ENCODE measurements at places on chromosomes 2 and 18.

GRCh38 chr2:179454443-179455171 is 190.0 kb upstream of the SESTD1 start:
- no peak for DNase-seq

GRCh38 chr2:216352653-216353270 is 19.5 kb downstream of the MARCHF4 start:
- DNase-seq = no peak

GRCh38 chr2:44324971-44325426 is 36.3 kb downstream of the PREPL start:
- DNase-seq = no peak

DNA sequence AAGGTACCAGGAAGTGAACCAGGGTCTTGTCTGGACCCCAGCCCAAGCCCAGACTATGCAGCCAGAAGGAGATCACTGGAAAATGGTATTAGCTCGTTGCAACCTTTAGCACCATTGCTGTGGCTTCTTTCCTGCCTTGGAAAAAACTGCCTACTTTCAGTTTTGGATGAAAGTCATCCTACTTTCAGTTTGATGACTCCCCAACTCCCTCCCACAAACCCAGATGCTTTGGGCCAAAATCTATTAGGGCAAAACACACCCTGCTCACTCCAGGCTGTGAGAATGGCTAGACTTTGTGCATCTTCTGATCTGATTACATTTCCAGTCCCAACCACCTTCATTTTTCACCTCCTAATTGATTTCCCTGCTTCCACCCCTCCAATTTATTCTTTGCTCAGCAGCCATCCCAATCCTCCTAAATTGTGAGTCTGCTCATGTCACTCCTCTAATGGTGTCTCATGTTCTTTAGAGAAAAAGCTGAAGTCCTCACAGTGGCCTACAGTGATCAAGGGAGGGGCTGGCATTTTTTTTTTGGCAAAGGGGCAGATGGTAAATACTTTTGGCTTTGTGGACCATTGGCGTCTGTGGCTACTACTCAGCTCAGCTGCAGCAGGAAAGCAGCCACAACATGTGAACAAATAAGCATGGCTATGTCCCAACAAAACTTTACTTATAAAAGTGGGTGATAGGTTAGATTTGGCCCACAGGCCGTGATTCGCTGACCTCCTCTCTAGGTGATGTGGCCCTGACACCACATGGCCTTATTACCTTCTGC is 368.7 kb downstream of the SLC4A3 start:
- no peak for DNase-seq

GRCh38 chr18:28063926-28064325 is 113.0 kb downstream of the CDH2 start:
- no peak for DNase-seq

GRCh38 chr2:62968668-62969067 is 82.0 kb upstream of the OTX1 start:
- no peak for DNase-seq

DNA sequence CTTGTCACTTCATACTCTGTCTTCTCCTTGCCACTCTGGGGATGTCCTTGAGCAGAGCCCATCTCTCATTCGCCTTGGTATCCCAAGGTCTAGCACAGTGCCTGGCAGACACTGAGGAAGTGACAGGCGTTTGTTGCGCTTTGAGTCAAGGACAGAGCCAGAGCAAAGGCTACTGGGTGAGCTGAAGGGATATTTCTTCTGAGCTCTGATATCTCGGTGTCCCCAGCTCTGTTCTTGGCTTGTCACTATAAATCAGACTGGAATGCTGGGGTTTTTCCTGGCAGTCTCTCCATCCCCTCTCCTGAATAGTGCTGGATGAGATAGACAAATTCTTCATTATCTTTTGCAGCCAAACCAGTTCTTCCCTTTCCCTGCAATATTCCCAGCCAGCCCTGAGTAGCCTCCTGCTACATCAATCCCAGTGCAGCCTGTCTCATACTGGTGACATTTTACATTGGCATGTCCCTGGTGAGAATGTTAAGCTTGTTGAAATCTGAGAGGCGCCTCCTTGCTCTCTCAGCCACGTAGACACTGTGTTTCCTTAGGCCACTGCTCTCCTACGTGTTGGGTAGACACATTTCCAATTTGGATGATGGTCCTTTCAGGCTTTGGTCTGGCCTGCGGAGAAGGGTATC is 61.7 kb downstream of the CTIF start:
- no peak for DNase-seq

DNA sequence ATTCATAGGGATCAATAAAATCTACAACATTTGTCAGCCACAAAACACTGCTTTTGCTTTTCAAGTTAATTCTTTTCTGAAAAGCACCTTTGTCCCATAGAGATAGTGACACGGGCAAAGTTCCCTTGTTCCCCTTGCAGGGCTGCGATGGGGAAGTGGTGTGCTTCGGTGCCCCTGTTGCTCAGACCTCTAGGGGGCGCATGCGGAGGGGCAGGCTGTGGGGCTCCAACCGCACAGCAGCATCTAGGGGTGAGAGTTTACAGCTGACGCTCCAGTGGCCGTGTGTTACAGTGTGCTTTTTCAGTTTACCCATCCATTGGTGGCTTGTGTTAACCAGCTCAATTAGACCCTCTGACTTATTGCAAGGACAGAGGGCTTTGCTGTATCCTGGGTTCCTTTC is 1432.2 kb upstream of the ACVR2A start:
- DNase-seq = no peak

- DNase-seq = no peak
Observed at GRCh38 chr18:10164271-10165071, 250.7 kb downstream of the VAPA start.

- no peak for DNase-seq
Observed at GRCh38 chr2:55114082-55114481, 63.8 kb upstream of the RTN4 start.

DNA sequence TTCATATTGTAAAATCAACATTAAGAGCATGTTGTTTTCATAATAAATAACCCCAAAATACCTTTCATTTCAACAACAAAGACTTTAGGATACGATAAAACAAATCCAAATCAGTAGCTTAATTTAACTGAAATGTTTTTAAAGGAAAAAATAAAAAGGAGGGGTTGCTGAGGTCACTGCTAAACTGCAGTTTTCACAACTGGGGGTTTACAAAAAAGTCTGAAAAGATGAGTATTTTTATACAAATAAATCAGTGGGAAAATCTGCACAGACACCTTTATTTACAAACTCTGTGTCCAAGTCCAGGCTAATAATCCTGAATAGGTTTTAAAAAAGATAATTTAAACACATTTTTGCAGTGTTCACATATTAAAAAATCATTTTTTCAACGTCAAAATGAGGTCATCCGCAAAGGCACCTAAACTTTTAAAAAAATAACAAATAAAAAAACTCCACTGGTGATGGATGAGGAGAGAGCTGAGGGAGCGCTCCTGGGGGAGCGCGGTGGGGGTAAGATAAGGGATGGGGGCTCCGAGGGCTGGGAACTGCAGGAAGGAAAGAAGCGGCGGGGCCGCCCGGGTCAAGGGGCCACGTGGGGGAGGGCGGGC is 3.1 kb downstream of the DLX2 start:
- no peak for DNase-seq

DNA sequence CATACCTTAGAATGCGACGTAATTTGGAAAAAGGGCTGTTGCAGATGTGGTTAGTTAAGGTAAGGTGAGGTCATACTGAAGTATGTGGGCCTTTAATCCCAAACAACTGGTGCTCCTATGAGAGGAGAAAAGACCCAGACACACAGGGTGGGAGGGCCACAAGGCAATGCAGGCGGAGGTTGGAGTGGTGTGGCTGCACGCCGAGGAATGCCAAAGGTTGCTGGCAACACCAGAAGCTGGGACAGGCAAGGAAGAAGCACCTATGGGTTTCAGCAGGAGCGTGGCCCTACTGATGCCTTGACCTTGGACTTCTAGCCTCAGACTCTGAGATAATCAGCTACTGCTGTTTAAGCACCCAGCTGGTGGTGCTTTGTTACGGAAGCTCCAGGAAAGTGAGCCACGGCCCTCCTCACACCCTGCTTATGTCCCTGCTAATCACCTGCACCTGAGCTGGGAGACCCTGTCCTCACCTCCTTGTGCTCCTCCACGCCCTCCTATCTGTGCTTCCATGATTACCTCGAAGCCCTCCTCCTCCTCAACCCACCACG is 48.3 kb upstream of the LAMA1 start:
- no peak for DNase-seq

DNA sequence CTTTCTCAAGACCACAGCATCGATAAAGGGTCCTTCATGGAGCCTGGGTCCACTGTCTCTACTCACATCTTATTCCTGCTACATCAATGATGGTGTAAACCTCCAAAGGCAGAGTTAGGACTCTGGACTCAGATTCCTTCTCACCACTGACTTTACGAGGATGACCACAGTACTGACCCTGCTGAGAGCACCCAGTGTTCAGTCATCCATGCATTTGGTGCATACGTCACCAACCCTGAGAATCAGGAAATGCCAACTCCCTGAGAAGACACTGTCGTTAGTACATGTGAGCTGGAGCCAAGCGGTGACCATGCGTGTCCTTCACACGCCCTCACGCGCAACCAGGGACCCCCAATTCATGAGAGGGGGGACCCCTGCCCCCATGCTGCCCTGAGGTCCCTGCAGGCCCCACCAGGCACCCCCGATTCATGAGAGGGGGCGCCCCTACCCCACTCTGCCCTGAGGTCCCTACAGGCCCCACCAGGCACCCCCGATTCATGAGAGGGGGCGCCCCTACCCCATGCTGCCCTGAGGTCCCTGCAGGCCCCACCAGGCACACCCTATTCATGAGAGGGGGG is 178.4 kb upstream of the TPO start:
- DNase-seq = no peak

DNA sequence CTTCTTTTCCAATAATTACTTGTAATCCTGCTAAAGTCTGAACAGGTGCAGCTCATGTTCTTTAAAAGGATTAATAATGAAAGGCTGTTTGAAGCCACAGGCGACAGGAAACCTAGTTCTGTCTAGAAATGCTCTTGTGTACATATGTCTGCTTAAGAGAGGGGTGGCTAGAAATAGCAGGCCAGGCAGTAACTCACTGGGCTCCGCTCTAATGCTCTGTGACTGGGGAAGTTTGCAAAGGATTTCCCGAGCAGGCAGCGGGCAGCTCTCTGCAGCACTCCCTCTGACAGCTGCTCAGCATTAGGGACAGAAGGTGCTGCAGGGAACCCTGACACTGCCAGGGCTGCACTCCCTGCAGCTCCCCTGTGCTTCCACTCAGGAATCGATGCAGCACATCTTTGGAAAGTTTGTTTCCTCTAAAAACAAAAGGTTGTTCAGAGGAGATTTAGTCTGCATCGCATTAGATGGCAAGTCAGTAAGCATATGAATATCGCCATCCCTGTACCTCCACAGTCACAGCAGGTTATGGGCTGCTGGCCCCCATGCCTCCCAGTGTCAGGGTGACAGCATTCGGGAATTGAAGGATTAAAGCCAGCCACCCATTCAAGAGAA is 33.1 kb upstream of the TTC39C start:
- DNase-seq = no peak

DNA sequence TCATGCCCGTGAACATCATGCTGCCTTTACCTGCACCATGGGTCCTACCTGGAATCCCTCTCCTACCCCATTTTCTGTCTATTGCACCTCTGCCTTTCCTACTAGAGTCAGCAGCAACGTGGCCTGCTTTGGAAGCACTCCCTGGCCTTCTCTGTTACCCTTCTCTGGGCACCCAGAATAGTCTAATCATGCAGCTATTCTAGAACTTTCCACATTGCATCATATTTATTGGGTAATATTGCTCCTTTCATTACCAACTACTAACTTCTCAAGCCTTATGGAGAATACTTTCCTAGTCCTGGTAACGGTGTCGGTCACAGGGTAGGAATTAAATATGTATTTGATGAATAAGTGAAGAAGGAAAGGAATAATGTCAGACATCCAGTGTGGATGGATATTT is 33.3 kb upstream of the CREG2 start:
- no peak for DNase-seq

DNA sequence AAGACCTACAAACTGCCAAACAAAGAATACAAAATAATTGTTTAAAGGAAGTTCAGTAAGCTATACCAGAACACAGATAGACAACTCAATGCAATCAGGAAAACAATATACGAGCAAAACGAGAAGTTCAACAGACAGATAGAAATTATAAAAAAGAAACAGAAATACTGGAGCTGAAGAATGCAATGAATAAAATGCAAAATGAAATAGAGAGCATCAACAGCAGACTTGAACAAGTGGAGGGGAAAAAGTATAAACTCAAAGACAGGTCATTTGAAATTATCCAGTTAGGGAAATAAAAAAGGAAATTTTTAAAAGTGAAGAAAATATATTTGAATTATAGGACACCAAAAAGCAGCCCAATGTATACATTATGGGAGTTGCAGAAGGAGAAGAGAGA is 43.6 kb downstream of the MDH1 start:
- DNase-seq = no peak

DNA sequence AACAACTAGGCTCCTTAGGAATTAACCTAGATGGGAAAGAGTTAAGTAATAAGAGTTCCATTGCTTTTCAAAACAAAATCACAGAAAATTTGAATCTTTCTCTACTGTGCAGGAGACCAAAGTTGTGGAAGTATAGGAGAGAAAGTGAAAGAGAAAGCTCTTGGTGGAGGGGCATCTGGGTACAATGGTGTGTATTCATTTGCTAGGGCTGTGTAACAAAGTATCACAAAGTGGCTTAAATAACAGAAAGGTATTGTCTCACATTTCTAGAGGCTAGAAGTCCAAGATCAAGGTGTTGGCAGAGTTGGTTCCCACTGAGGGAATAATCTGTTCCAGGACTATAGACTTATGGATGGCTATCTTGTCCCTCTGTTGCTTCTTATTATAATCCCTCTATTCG is 50.5 kb upstream of the GORASP2 start:
- DNase-seq = no peak

GRCh38 chr2:121220995-121221394 is 64.0 kb downstream of the TFCP2L1 start:
- no peak for DNase-seq

DNA sequence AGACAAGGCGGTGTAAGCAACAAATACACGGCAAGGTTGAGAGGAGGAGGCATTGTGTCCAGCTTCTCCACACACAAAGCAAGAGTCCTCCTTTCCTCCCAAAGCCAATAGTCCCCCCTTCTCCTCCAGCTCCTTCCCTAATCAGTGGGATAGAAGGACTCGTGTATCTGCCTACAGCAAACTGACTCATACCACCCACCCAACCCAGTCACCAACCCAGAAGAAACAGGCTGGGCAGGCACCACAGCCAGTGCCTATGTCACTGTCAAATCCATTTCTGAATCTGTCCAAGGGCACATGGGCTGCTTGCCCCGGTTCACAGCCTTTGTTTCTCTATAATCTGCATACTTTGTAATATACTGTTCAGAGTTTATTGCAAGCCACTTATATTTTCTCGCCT is 19.2 kb upstream of the NMS start:
- DNase-seq = no peak

Measured in stimulated activated CD4-positive, alpha-beta T cell treated with anti-CD3 and anti-CD28 coated beads, TNF-alpha, amount 100 ng/mL, for 24 hours (primary cell).